ENCODE measurements at places on chromosomes 5 and 9. TPM values are rescaled to one million over a fixed set of nuclear protein-coding genes. Genes with fewer than 3 reads are reported as not detected.

DNA sequence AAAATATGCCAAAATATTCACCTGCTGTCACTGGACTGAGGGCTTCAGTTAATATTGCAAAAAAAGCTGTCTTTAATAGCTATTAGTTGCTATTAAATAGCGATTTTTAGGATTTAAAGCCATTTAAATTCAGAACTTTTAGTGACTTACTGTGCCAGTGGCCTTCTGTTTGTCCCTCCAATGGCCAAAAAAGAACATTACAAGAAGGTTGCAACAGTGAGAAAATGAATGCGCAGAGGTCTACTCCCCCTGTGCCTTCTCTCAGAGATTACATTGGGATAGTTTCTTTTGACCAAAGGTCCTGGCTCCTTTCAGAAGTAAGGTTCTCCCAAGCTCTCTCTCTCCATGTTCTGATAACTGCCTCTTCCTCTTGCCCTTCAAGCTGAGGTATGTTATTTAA is 930.3 kb upstream of the ARRDC3 start:
- no peak overlapping the region for H3K4me3 ChIP-seq
- no peaks in the 10 kb centered on the region for H3K36me3 ChIP-seq
- no peak overlapping the region for H3K27ac ChIP-seq
- H3K4me1 ChIP-seq = no peaks in the 10 kb centered on the region

DNA sequence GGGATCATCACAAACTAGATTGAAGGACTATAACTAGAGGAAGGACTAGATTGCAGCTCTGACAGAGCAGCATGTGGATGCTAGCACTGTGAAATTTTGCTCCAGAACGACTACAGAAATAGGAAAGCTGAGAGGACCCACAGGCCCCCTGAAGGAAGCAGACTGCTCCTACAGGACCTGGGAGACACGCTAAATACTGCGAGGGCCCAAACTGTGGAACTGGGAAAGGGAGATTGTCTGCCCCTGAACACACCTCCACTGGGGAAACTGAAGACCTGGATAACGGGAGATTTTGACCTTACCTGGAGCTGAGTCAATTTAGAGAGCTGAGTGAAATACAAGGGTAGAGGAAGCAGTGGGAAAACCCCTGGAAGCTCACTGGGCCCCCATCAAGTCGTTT is 19.2 kb downstream of the TRIM36 start:
- no peak for DNase-seq
- no peaks in the 10 kb centered on the region for H3K4me1 ChIP-seq
- no peak overlapping the region for H3K4me3 ChIP-seq
- H3K27me3 ChIP-seq = no peaks in the 10 kb centered on the region
- no peak overlapping the region for H3K27ac ChIP-seq
- no peaks in the 10 kb centered on the region for H3K36me3 ChIP-seq

GRCh38 chr5:157387683-157388093 is 72.3 kb upstream of the NIPAL4 start:
- DNase-seq = peak; percentile 88
- peaks cover 16% of the 10 kb centered on the region for H3K4me1 ChIP-seq
- H3K27ac ChIP-seq = peak overlapping the region; percentile 94
- no peaks in the 10 kb centered on the region for H3K27me3 ChIP-seq

The CAMSAP1 gene
- total RNA-seq = 10.1 TPM

DNA sequence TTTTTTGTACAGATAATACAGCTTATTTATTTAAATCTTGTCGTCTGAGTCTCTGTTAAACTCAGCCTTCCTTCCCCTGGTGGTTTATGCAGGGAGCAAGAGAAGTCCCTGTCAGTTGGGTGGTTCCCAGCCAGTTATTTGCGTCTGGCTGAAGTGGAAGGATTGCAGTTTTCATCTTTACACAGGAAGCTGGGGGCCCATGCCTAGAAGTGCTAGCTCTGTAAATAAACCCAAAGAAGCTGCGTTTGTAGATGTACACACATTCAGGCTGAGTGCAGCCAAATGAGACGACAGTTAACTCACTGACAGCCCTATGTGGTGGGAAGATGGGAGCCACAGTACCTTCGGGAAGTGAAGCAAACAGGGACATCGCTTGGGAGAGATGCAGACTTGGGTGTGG is 122.1 kb downstream of the SAXO1 start:
- H3K36me3 ChIP-seq = peaks cover 4% of the 10 kb centered on the region
- no peaks in the 10 kb centered on the region for H3K27me3 ChIP-seq
- H3K27ac ChIP-seq = no peak overlapping the region
- peaks cover 6% of the 10 kb centered on the region for H3K4me1 ChIP-seq

DNA sequence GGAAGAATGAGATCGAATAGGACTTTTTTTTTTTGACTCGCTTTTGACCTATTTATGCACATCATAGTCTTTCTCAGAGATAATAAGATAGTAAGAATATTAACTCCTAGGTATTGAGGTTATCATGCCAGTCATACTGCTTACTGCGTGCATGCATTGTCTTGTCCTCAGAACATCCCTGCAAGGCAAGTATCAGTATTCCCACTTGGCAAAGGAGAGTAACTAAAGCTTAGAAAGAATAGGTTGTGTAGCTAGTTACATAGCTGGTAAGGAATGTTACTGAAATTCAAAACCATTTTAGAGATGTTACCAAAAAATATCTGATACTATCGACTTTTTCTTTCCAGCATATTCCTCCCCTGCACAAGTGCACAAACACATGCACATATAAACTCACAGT is 296.1 kb upstream of the CLINT1 start:
- no peak overlapping the region for H3K4me3 ChIP-seq
- no peaks in the 10 kb centered on the region for H3K27me3 ChIP-seq
- DNase-seq = no peak
- no peak overlapping the region for H3K27ac ChIP-seq
- no peaks in the 10 kb centered on the region for H3K4me1 ChIP-seq

DNA sequence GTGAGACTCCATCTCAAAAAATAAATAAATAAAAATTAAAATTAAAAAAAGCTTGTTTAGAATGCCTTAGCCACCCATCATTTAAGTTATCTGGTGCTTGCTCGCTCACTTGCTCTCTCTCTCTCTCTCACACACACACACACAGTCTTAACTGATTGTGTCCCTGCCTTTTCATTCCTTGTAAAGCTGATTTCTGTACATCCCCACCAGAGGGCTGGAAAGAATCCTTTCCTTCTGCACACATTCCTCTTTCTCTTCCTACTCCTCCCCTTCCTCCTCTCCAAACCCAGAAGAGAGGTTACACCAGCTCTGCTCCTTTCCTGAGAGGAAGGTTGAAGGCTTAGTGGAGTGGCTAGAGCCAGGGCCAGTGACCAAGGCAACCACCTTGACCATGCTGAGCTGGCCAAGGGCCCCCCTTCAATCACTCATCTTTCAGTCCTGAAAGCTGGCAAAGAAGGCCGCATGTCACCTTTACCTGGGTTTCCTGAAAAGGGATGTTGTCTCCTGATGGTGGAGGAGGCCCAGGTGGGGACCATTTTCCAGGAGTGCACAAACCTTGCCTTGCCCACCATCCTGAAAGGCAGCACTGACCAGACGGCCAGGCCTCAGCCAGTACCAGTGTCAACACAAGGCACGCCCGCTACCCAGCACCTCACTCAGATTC is 25.6 kb downstream of the STK10 start:
- H3K27ac ChIP-seq = no peak overlapping the region
- H3K4me3 ChIP-seq = no peak overlapping the region
- no peak for DNase-seq
- no peaks in the 10 kb centered on the region for H3K27me3 ChIP-seq
- H3K4me1 ChIP-seq = no peaks in the 10 kb centered on the region

The CCDC180 gene
- total RNA-seq = 4.8 TPM

- H3K4me3 ChIP-seq = no peak overlapping the region
- H3K27me3 ChIP-seq = no peaks in the 10 kb centered on the region
- H3K36me3 ChIP-seq = no peaks in the 10 kb centered on the region
- H3K27ac ChIP-seq = no peak overlapping the region
Measured at GRCh38 chr9:105881021-105881420, 186.7 kb downstream of the TMEM38B start.

The TTC23L gene
- not detected for total RNA-seq

The OMD gene
- total RNA-seq = 36.2 TPM

GRCh38 chr5:90113108-90113507 is 296.4 kb downstream of the CETN3 start:
- no peaks in the 10 kb centered on the region for H3K36me3 ChIP-seq
- H3K4me1 ChIP-seq = no peaks in the 10 kb centered on the region
- H3K4me3 ChIP-seq = no peak overlapping the region

GRCh38 chr9:27065288-27065687 is 43.7 kb upstream of the TEK start:
- H3K36me3 ChIP-seq = no peaks in the 10 kb centered on the region
- H3K4me1 ChIP-seq = no peaks in the 10 kb centered on the region
- H3K27me3 ChIP-seq = no peaks in the 10 kb centered on the region

- H3K27me3 ChIP-seq = peaks cover 46% of the 10 kb centered on the region
- no peak overlapping the region for H3K27ac ChIP-seq
- DNase-seq = no peak
- H3K36me3 ChIP-seq = no peaks in the 10 kb centered on the region
Measured at GRCh38 chr5:88691230-88691582, 191.8 kb downstream of the MEF2C start.

- no peaks in the 10 kb centered on the region for H3K4me1 ChIP-seq
- DNase-seq = no peak
- H3K36me3 ChIP-seq = peaks cover 35% of the 10 kb centered on the region
- no peak overlapping the region for H3K27ac ChIP-seq
- H3K4me3 ChIP-seq = no peak overlapping the region
Measured at GRCh38 chr5:71481441-71481840, 26.0 kb downstream of the BDP1 start.

GRCh38 chr9:35540315-35540714 is 50.4 kb downstream of the RUSC2 start:
- peaks cover 18% of the 10 kb centered on the region for H3K4me1 ChIP-seq
- no peaks in the 10 kb centered on the region for H3K36me3 ChIP-seq
- peak overlapping the region; percentile 49 for H3K4me3 ChIP-seq
- no peak for DNase-seq

- H3K36me3 ChIP-seq = no peaks in the 10 kb centered on the region
- peaks cover 11% of the 10 kb centered on the region for H3K4me1 ChIP-seq
- no peak for DNase-seq
- no peak overlapping the region for H3K4me3 ChIP-seq
Measured at GRCh38 chr5:154366353-154366752, 79.4 kb upstream of the SAP30L start.

DNA sequence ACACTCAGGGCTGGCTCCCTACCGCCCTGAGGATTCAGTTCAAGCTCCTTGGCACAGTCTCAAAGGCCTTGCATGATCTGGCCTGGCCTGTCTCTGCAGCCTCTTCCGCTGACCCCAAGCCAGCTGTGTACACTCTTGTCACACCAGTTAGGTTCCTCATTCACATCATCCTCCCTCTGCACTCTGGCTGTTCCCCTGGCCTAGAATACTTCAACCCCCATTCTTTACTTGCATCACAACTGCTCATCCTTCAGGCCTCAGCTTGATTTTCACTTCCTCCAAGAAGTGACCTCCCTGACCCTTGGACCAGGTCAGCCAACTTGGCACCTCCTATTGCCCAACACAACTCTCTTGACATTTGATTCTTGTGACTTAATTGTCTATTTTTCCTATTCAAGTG is 18.9 kb upstream of the PFDN1 start:
- H3K36me3 ChIP-seq = no peaks in the 10 kb centered on the region
- peaks cover 12% of the 10 kb centered on the region for H3K4me1 ChIP-seq
- H3K27me3 ChIP-seq = no peaks in the 10 kb centered on the region
- H3K27ac ChIP-seq = no peak overlapping the region

The RASGRF2 gene
- 16.9 TPM for total RNA-seq

The EIF4E1B gene
- not detected for total RNA-seq

The MARCHF3 gene
- 22.6 TPM for total RNA-seq

The MARCOL gene
- not detected for total RNA-seq

- H3K4me1 ChIP-seq = no peaks in the 10 kb centered on the region
- no peak overlapping the region for H3K27ac ChIP-seq
- no peaks in the 10 kb centered on the region for H3K27me3 ChIP-seq
- H3K4me3 ChIP-seq = no peak overlapping the region
- no peak for DNase-seq
Measured at GRCh38 chr5:14556015-14556414, 25.6 kb upstream of the OTULINL start.

- H3K4me1 ChIP-seq = no peaks in the 10 kb centered on the region
- no peaks in the 10 kb centered on the region for H3K36me3 ChIP-seq
- no peak overlapping the region for H3K4me3 ChIP-seq
- no peaks in the 10 kb centered on the region for H3K27me3 ChIP-seq
Measured at GRCh38 chr9:116978155-116978554, 291.1 kb downstream of the TRIM32 start.

The RAB3C gene
- 3.0 TPM for total RNA-seq

DNA sequence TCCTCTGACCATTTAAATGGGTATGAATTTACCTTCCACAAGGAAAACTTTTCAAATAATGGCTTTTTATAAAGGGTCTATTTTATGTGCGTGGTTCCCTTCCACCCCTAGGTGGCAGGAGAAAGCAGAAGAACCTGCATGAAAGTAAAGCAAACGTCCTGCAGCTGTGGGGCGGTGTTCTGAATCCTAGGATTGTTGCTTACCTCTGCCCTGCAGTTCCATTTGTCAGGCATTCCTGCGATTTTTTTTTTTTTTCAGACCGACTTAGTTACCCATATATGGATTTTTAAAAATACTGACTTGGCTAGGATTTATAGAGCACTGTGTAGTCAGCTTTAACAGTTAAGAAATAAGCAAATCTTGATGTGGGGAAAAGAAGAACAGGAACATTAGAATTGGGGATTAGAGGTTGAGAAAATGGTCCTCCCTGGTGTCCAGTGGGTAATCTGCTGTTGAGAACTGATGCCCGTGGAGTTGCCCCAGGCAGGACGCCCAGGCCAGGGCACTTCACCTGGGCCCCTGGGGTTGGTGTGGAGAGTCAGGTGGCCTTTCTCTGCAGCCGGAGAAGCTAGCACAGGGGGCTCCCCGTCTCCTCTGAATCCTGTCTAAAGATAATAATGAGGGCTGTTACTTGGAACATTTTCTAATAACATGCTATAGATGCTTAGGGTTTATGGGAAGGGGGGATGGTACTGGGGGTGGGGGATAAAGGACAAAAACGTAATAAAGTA is 30.4 kb upstream of the LTC4S start:
- no peak overlapping the region for H3K4me3 ChIP-seq
- peak overlapping the region; percentile 91 for H3K27ac ChIP-seq
- no peaks in the 10 kb centered on the region for H3K27me3 ChIP-seq
- H3K4me1 ChIP-seq = peaks cover 52% of the 10 kb centered on the region

- no peak for DNase-seq
- H3K27me3 ChIP-seq = no peaks in the 10 kb centered on the region
- H3K4me1 ChIP-seq = no peaks in the 10 kb centered on the region
- no peak overlapping the region for H3K4me3 ChIP-seq
- no peak overlapping the region for H3K27ac ChIP-seq
Measured at GRCh38 chr5:64826541-64826940, 57.8 kb downstream of the CWC27 start.

All from ascending aorta (tissue), 2 donors.